ENCODE measurements at places on chromosomes 1 and 21.

GRCh38 chr1:178964469-178965330, 61.0 kb upstream of the FAM20B start:
- no peak for DNase-seq

- DNase-seq = no peak
Observed at GRCh38 chr1:156347331-156347730, 9.0 kb downstream of the TSACC start.

GRCh38 chr21:31798842-31799704, 67.2 kb upstream of the SCAF4 start:
- no peak for DNase-seq

GRCh38 chr1:228809621-228810394, 74.5 kb downstream of the RHOU start:
- peak; percentile 18 for DNase-seq

GRCh38 chr1:119428991-119429390, 14.0 kb downstream of the HSD3B2 start:
- no peak for DNase-seq

DNA sequence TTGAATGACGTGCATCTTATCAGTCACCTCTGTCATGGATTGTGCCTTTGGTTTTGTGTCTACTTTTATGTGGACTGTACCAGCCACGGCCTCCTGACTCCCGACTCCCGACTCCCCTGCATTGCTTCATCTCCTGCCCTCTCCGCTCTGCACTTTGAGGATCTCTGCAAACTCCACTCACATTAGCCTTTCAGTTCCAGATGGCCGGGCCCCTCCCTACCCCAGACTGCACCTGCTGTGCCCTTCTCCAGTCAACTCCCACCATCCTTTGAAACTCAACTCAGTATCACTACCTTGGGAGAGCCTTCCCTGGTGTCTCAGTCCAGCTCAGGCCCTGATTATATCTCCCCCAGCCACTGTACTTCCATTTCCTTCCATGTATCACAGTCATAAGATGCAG, 71.4 kb downstream of the MDM4 start:
- DNase-seq = no peak

Measured in activated CD4-positive, alpha-beta T cell treated with anti-CD3 and anti-CD28 coated beads, Interleukin-2, Interleukin-4, amounts not matched to agents 100 ng/mL and 50 ng/mL, durations not matched to agents 16 hours and 8 hours (primary cell).